ENCODE measurements at places on chromosomes 13 and 19. TPM values are rescaled to one million over a fixed set of nuclear protein-coding genes. Genes with fewer than 3 reads are reported as not detected.

GRCh38 chr19:48060381-48060780 is 16.5 kb upstream of the CABP5 start:
- no peak for DNase-seq

GRCh38 chr13:51849145-51850101 is 4.4 kb upstream of the TMEM272 start:
- DNase-seq = no peak

DNA sequence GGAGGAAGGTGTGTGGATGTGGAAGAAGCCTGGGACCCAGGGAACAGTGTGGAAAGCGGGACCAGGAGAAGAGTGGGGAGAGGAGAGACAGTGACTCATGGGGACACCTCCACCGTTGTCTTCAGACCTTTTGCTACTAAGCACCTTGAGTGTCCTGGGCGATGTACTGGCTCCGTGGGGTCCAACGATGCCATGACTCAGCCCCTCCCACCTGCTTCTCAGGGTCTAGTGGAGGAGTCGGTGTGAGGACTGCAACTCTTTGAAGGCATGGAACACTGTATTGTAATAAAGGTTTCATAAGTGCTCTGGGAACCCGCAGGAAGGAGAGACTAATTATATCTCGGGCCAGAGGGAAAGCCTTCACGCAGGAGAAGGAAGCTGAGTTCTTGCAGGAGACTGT is 166.9 kb upstream of the KL start:
- no peak for DNase-seq

DNA sequence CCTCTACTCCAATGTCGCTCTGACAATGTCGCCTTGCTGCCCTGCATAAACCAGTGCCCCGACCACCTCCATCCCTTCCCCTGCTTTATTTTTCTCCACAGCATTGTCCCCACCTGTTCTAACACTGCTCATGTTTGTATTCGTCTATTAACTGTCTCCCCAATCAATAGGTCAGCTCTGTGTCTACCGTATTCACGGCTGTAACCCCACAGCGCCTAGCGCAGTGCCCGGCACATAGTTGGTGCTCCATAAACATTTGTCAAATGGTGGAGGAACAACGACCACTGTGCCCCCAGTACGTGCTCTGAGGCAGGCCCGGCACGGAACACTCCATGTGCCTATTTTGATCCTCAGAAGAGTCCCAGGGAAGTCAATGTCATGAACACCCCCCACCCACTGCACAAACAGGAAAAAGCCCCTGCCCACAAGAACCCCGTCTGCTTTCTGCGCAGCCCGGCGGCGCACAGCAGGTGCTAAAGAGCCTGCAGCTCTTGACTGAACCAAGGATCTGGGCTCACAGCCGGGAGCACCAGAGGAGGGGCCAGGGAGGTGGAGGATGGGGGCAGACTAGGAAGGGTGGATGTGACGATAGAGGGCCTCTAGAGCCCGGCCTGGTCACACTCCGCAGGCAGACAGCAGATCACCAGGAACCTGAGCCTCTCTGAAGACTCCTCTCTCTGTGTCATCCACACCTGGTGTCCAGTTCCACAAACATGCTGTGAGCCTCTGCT is 1.8 kb upstream of the CEACAM16 start:
- no peak for DNase-seq

GRCh38 chr19:9622531-9622930 is 1.5 kb upstream of the ZNF561 start:
- no peak for DNase-seq

SULT2B1 gene
- not detected for total RNA-seq

All from heart left ventricle (tissue), 16 donors.